ENCODE measurements at places on chromosomes 1 and 21. TPM values are rescaled to one million over a fixed set of nuclear protein-coding genes. Genes with fewer than 3 reads are reported as not detected.

Gene IGSF9
- total RNA-seq = 2.1 TPM

GRCh38 chr21:19842601-19843000 lies 1155.6 kb upstream of the NCAM2 start:
- no peak for DNase-seq

DNA sequence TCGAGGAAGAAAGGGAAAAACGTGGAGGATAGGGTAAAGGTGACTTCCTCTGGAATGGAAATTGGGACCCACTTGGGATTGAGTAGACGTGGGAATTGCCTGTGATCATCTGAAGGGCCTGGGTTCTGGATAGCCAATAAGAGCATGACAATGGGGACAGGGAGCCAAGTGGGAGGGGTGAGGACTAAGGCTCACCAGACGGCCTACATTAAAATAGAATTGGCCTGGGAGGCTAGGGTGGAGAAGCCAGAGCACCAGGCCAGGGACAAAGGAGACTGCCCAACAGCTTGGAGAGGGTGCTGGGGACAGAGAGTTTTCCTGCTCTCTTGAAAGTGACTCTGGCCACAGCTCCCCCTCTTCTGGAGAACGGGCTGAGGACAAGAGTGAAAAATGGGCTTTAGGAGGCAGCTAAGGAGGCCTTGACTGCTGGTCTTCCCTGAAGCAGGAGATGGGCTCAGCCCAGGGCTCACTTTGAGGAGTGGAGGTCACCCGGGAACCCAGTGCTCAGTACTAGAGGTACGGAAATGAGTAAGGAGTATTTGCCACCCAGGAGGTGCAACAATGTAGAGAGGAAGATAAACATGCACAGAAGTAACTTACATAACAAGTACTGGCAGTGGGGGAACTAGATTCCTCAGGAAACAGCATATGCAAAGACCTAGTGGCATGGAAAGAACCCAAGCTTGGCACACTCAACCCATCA lies 18.8 kb downstream of the INKA2 start:
- DNase-seq = no peak

GRCh38 chr21:37446552-37446951 lies 80.0 kb downstream of the DYRK1A start:
- DNase-seq = no peak

GRCh38 chr21:42001781-42002180 lies 8.4 kb downstream of the ZBTB21 start:
- DNase-seq = no peak

All from astrocyte (in vitro differentiated cells and primary cell).